ENCODE measurements at places on chromosomes 6 and 20.
A peak's percentile ranks its signal among the peaks of the same experiment; 100 is the strongest.

- peak; percentile 45 for DNase-seq
Measured at GRCh38 chr6:70413992-70414494, 735 bp downstream of the FAM135A start.

GRCh38 chr20:31674895-31675827 is 37.4 kb downstream of the COX4I2 start:
- DNase-seq = peak; percentile 33

- DNase-seq = peak; percentile 10
Measured at GRCh38 chr6:47308198-47308517, 1.5 kb downstream of the TNFRSF21 start.

GRCh38 chr6:22451962-22452361 is 117.4 kb upstream of the HDGFL1 start:
- no peak for DNase-seq

DNA sequence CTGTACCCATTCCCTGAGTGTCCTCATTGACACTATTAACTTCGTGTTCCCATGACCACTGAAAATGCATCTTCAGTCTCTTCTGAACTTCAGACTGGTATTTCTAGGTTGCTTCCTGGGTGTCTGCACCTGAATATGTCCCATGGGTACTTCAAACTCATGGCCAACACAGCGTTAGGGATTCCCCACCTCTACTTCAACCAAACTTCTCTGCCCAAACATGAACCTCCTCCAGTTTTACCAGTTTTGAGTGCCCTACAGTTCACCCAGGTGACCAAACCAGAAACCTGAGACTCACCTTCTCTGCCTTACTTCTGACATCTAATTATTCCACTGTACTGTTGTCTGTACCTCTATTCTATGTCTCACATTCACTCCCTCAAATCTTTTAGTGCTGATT is 99.5 kb upstream of the SUPT3H start:
- DNase-seq = no peak

DNA sequence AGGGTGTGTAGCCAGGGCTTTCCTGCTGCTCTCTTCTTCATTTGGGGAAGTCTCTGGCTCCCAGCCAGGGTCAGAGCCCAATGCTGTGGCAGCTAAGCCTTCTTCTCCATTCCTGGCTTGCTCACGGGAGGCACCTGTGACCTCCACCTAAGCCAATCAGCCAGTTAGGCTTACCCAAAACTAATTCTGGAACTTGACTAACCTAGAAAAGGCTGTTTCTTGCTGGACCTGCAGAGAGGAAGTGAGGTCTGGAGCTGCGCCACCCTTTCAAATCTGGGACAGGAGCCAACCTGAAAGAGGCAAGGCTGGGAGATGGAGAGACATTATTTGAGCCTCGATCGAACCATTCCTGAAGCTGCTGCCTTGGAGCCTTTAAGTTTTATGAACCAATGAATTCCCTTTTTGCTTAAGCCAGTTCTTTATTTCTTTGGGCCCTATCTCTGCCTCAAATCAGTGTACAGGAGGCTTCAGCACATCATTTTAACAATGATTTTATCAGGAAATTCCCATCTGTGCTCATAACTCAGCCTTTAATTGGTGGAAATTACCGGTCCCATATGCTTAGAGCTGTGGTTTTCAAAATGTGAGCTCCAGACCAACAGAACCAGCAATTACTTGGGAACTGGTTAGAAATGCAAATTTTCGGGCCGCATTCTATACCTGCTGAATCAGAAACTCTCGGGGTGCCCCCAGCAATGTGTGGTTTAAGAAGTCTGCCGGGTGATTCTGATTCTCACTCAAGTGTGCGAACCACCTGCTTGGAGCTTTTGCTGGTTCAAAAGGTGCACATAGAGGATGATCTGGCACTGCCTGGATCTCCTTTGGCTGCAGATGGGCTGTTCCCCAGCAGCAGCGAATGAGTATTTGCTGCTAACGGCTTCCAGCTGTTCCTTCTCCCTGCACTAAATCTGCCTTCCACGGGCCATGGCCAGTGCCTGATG is 97.4 kb upstream of the RNF24 start:
- peak; percentile 95 for DNase-seq

DNA sequence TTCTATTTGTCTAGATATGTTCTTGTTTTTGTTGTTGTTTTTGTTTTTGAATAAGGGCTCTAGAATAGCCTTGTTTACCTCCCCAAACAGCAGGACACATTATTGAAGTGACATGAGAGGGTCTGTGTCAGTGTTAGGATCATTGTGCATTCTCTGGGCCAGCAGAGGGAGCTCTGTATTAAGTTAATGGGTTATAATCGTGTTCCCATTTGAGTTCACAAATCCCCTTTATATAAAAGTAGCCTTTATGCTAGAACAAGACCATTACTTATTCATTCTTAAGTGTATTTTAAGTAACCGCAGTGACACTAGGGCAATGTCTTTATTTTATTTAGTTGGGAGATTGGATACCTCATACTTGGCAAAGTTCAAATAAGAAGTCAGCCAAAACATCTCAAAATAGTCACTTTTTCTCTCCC is 44.8 kb downstream of the STK4 start:
- DNase-seq = peak; percentile 48

- DNase-seq = no peak
Measured at GRCh38 chr6:136146130-136146529, 104.0 kb downstream of the MTFR2 start.

DNA sequence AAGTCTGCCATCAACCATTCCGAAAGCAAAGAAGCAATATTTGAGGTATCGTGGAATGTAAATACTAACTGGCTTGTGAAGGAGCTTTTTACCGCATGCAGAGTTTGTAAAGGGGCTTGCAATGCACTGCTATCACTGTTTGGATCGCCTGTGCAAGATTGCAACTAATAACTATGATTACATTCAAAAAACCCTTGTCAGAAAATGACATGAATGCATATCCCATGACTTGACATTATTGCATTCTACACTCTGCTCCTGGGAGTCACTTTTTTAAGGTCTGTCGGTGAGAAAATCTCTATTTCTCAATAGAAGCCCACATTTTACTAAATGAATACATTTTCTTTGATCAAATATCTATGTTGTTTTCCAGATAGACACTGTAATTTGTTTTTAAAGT is 335.4 kb upstream of the SPTLC3 start:
- DNase-seq = no peak

DNA sequence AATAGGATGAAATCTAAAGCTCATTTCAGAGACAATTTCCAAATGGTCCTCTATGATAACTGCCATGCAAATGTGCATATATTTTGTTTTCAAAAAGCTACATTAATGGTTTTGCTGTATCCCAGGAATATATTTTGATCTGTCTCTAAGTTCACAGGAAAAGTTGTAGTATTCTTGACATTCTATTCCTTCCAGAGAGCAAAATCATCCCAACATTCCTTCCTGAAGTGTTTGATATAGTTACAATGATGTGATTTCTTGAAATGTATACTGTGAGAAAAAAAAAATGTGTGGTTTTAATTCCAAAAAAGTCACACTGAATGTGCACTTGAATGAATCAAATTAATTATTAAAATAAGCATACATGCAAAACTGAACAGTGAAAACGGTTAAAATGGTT is 996.0 kb upstream of the CITED2 start:
- no peak for DNase-seq

- DNase-seq = no peak
Measured at GRCh38 chr6:51992876-51993275, 94.5 kb downstream of the PKHD1 start.

DNA sequence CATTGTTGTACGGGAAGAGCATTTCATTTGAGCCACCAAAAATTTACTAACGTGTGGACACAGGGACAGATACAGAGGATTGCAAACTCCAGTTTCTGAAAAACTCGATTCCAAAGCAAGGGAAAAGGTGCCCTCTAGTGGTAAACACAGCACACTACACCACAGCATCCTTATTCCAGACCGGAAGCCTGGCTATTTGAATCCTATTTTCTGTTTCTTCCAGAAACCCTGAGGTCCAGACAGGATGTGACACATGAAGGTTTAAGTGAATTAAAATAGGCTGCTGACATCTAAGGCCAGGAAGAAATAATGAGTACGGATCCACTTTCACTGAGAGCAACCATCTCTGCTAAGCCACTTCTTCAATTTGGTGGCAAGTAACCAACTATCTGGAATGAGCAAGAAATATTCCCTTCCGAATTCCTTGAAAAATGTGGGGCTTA is 31.8 kb upstream of the GMPR start:
- DNase-seq = peak; percentile 67

DNA sequence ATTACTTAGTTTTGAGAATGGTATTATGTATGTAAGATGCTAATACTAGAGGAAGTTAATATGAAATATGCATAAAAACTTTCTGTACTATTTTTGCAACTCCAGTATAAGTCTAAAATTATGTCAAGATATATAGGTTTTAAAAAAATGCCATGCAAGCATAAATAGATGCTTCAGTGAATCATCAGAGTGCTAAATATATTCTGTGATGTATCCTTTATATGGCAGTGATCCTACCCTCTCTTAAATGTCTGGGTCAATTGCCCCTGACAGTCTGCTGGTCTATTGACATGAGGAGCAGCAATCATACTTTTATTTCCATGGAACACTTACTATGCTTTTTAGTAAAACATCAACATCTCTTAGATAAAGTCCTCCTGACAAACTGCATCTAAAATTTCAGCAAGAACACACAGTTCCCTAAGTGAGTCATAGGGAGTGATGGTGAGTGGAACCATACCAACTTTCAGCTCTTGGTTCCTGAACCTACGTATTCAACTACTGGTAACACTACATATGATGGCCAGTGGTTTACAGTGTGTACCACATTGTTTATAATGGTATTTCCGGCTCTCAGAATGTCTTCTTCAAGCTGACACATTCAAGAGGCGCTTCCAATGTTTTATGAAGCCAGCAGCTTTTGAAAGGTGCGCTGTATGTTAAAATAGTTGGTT is 928.7 kb upstream of the GJE1 start:
- DNase-seq = no peak

DNA sequence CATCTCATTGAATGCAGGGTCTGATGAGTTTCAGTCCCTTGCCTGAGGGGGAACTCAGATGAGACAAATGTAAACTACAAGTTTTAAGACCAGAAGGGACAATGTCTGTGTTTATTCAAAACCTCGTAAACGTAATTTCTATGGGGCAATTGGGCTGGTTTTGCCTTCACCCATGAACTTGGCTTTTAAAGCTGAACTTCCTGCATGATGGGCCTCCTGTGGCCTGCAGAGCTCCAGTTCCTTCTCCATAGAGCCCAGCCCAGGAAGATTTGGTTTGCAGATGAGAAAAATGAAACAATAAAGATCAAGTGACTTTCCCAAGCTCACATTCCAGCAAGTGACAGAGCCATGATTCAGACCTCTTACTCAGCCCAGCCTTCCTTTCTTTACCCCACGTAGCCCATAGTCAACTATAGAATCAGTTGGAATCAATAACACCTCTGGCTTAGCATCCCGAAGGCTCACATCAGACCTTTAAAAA is 612.3 kb downstream of the UTRN start:
- no peak for DNase-seq

DNA sequence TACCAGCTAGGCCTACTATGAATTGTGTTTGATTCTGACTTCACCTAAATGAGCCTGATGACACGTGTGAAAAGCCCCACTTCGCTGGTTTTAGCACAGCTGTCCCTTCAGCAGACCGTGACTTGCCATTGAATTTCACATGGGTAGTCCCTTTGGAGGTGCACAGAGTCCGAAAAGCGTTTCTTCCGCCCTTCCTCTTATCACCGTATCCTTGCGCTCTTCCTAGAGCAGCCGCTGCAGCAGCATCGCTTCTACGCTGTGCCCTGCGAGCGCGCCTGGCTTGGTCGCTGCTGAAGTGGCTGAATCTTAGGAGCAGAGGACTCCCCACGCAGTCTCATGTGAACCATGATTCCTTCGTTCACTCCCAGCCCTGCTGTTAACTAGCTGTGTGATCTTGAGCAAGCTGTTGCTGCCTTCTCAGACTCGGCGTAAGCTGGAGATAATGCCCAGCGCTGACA is 127.0 kb downstream of the PACRG start:
- DNase-seq = no peak

GRCh38 chr20:9375221-9375681 is 139.1 kb upstream of the LAMP5 start:
- DNase-seq = no peak

- no peak for DNase-seq
Measured at GRCh38 chr20:37394543-37395409, 48.8 kb downstream of the SRC start.

DNA sequence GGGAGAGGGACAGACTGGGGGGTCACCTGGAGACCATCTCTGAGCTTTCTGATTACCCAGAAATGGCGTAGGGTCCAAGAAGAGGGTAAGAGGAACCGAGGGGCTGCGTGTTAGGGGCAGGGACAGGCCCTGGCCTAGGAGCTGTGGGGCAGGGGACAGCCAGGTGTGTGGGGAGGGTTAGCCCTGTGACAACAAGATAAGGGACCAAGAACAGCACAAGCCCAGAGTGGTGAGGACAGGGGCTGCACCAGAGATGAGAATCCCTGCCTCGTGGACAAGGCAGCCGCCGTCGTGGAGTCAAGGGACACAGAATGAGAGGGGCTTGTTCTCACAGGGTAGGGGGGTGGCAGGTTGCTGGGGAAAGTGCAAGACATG is 449 bp upstream of the AVP start:
- no peak for DNase-seq

GRCh38 chr20:19885939-19886660 is 128.0 kb downstream of the RIN2 start:
- no peak for DNase-seq

- DNase-seq = peak; percentile 95
Measured at GRCh38 chr20:38875175-38875993, 50.8 kb upstream of the FAM83D start.

- peak; percentile 4 for DNase-seq
Measured at GRCh38 chr6:130513770-130514169, 148.0 kb downstream of the TMEM200A start.

- DNase-seq = no peak
Measured at GRCh38 chr6:27168108-27168507, 79.4 kb upstream of the PRSS16 start.

DNA sequence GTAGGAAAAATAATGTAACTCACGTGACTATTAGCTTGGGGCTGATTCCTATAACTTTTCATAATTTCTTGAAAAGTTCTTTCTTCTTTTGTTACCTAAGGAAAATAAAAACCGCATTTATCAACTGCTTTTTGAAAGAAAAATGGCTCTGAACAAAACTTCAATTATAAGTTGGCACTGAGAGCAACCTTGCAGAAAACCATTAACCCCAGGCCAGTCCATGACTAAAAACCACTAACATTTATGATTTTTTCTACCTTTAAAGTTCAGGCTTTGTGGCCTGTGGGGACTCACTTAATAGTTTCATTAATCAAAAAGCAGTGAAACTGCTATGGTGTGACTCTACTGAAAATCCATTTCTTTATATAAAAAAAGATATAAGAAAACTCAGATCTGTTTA is 69.1 kb upstream of the SAMHD1 start:
- DNase-seq = no peak

Measured in RPMI8226 (cell line).